ENCODE measurements at places on chromosomes 5 and 9.

DNA sequence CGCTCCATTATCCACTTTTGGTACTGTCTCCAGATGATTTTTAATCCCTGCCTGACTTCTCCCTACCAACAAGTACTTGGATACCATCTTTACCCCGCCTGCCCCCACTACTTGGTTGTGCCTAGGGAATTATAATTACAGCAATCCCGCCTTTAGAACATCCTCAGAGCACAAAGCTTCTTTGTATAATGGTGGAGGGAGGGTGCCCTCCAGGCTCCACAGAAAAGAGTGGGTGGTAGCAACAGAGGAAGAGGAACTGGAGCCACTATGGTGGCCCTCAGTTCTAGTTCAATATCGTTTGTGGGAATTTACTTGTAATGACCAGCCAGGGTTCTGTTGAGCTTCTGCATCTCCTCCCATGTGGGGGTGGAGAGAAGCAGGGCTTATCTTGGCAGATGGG is 79.0 kb upstream of the RNF38 start:
- DNase-seq = no peak

- DNase-seq = peak; percentile 69
These were observed 27.0 kb downstream of the MRPL36 start for GRCh38 chr5:1772634-1773033.

- peak; percentile 82 for DNase-seq
These were observed 1.7 kb downstream of the PPARGC1B start for GRCh38 chr5:149731617-149732323.

DNA sequence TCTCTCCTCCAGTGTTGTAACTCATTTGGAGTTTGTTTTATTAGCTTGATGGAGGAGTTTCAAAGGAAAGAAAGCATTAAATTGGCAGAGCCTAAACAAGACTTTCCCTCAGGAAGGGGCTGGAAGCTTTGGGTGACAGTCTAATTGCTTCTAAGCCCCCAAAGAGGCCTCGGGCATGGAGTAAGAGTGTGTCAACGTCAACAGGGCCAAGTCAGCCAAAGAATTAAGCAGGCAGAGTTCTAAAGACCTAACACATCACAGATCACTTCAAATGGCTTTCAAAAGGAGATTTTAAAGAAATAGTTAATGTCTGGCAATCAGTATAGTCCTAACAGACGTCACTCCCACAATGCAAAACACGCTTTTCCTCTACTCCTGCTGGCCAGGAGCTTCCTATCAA is 234.5 kb downstream of the EFNA5 start:
- DNase-seq = no peak

DNA sequence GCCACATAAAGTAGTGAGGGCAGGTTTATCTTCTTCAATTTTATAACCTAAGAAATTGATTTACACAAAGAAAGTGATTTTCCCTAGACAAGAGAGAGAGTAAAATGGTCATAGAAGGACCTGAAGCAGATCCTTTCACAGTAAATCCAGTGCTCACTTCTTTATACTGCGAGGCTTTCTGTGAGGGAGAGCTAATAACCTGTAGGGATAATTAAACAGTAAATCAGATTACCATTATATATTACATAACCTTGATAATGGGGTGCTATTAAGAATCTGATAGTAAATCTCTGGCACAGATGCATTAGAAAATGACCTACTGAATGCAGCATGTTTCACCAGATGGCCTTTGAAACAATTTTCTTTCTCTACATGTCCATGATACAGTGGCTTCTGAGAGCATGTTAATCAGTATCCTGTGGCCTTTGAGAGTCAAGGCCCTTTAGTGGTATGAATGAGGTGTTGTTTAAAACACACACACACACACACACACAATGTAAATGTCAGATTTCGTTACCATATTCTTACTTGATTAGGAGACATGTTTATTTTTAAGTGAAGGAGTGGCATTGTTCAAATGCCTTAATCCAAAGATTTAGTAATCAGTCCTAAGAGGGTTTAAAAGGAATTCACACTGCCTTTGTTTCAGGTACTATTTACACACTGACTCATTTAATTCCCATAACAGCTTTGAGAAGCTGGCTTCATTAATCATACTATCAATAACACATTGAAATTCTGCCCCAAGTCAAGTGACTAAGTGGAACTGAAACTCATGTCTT is 124.7 kb downstream of the ALDH1A1 start:
- DNase-seq = peak; percentile 11

GRCh38 chr5:177994063-177994462 is 2.0 kb downstream of the PROP1 start:
- no peak for DNase-seq

Data from GM23248 (cell line).